ENCODE measurements at places on chromosomes 3 and 15.

GRCh38 chr3:189331002-189331418, 159.2 kb downstream of the TPRG1 start:
- DNase-seq = no peak

- DNase-seq = no peak
Observed at GRCh38 chr15:58908550-58909309, 24.7 kb downstream of the SLTM start.

DNA sequence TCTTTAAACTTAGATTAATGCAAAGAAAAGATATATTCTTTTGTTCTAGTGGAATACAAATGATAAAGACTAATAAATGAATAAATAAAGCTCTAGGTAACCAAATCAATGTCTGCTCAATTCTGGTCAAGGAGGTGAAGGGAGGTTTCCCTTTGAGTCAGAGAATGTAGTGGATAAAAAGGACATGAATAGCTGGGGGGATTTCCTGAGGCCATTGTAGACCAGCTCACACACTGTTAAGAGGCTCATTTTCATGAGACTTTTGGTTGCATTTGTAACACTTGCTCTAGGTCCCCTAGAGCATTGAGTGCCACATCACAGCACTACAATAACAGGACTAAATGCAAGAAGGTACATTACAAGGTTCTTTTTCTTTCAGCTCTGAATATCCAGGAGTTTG, 170.7 kb downstream of the TIGIT start:
- DNase-seq = no peak

DNA sequence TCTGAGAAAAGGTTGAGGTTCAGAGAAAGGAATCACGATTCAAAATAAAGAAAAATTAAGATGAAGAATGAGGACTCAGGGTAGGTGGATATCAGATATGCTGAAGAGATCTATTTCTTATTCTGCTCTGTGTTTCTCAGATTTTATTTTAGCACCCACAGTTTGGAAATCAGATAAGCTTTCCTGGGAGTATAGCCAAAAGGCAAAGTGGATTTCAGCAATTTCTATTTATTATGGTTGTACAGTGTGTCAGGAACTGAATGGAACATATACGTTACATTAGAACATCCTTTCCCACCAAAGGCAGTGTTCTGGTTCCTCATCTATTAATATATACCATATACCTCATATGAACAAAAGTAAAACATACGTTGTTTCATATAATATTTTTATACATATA, 18.9 kb downstream of the PEX5L start:
- no peak for DNase-seq

DNA sequence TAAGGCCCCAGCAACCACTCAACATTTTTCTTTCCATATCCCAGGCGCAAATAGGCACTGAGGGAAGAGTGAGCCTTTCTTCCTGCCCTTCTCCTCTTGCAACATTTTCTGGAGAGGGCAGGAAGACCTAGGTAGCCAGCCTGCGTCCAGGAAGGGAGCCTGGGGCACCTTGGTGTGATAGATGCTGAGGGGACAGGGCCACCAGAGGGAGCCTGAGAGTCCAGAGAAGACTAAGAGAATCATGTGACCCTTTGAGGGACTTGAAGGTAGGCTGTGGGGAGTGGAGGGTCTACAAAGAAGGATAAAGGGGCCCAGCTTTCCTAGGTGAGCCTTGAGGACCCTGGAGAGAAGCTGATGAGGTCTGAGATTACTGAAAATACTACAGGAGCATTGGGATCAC, 346.6 kb downstream of the CNTN6 start:
- DNase-seq = no peak

DNA sequence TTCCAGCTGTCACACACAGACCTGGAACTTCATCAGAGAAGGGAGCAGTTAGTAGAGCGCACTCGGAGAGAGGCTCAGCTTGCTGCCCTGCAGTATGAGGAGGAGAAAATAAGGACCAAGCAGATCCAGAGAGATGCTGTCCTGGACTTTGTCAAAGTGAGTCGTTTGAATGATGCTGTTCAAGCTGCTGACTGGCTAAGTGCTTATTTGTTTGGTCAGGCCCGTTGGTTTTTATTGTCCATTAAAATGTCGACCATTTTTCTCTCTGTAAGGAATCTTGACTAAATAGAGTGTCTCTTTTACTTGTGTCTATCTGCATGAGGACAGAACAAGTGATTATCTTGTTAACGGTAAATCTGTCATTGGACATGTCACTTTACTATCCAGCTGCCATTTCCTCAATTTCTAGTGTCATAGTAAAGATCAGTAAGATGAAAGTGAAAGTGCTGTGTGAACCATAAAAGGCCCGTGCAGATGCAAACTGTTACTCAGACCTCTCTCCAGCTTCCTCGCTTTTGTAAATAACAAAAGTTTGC, 56.9 kb downstream of the LRCH3 start:
- no peak for DNase-seq

- DNase-seq = no peak
Observed at GRCh38 chr3:106349191-106349881, 480.5 kb upstream of the CBLB start.

DNA sequence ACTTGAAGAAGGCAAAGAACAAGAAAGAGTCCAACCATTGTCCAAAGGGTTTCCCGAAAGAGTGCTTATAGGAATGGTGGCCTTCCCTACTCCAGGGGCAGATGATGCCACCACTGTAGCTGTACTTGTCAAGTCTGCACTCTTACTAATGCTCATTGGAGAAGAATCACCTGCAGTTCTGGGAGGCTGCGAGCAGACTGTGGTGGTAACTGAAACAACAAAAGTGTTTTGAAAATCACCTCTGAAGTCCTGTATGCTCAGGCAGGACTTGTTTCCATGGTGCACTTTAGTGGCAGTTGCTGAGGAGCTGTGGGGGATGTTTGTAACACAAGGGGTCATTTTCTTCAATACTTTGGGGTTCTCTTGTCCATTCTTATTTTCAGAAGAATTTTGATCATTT, 36.0 kb downstream of the USF3 start:
- DNase-seq = no peak

DNA sequence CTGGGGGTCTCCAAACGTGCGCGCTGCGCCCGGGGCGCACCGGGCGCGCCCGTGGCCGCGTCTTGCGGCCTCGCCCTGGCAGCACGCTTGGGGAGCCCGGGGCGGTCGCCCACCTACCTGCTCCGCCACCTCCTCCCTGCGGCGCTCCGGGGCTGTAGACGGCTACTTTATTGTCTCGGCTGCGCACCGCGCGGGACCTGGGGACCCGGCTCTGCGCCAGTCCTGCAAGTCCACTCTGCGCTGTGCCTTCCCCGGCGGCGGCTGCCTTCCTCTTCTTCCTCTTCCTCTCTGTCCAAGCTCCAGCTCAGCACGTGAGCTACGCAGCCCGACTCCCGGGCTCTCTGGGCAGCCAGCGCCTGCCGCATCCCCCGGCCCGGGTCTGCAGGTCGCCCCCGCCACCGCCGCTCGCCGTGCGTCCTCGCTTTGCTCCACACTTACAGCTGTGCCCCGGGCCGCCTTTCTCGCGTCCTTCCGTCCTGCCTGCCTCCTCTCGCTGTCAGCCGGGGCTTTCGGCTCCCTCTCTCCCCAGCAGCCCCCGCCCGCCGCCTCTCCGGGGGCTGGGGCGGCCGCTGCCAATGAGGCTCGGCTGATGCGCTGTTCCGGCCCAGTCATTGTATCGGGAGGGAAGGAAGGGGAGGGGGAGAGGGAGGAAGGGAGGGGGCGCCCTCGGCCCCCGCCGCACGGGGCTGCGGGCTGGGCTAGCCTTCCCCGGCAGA, 156.4 kb upstream of the FRMD4B start:
- DNase-seq = no peak

- no peak for DNase-seq
Observed at GRCh38 chr3:41603807-41604206, 358.1 kb downstream of the ULK4 start.

DNA sequence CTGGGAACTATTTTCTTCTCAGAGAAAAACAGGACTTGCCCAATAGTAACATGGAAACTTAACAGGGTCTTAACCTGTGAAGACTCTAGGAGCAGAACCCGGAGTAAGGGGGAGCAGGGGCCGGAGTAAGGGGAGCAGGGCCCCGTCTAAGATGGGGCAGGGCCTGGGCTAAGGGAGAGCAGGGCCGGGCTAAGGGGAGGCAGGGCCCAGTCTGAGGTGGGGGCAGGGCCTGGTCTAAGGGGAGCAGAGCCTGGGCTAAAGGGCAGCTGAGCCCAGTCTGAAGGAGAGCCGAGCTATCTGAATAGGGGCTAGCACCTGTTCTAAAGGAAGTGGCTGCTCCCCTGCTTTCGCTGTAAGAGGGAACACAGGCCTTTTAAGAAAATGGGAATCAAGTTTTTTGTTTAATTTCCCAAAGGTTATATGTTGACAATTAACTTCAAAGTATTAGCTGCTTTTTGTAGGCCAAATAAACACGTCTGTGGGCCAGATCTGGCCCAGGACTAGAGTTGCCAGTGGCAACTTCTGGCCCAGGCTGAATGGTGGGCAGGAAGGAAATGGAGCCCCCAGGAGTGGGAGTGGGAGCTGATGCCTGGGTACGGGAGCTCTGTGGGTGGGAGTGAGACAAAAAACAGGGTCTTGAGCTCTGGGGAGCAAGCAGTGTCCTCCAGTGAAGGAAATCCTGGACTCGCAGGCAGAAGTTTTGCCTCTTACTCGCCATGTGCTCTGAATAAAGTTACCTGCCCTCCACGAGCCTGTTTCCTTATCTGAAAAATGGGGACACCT, 32.5 kb downstream of the CSPG4 start:
- DNase-seq = no peak

- DNase-seq = no peak
Observed at GRCh38 chr3:54731732-54732445, 196.0 kb downstream of the LRTM1 start.

DNA sequence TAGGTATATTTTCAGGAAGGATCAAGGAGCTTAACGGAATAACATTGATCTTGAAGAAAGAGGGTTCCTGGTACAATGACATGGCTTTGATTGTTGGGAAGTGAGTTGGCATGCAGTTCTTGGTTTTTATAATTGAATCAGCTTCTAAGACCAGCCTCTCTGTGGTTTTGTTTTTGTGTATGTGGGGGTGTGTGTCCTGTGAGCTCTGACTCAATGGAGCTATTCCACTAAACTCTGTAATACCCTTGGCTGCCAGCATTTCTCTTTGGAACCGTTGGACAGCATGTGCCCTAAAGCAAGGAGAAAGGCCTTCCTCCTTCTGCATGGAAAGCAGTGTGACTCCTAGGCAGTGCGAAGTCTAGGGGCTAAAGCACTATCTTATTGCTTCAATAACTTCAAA, 124.8 kb downstream of the EDEM1 start:
- no peak for DNase-seq

- no peak for DNase-seq
Observed at GRCh38 chr15:38885001-38885400, 320.4 kb upstream of the RASGRP1 start.

- no peak for DNase-seq
Observed at GRCh38 chr3:101941318-101942040, 92.2 kb downstream of the NFKBIZ start.

- DNase-seq = no peak
Observed at GRCh38 chr3:20652231-20652986, 466.4 kb upstream of the SGO1 start.

DNA sequence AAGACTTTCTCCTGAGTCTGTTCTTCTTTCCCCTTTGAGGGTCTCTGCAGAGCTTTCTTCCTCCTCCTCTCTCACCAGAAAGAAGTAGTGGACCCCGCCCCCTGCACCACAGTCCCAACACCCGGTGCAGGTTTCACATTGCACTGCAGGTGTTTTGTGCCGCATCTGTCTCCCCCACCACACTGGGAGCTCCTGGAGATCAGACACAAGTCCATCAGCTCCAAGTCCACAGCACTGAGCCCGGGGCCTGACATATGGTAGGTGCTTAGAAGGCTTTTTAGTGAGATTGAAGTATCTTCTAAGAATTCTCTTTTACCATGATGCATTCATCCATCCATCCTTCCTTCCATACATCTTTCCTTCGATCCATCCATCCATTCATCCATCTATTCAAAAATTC, 9.8 kb downstream of the STRA6 start:
- DNase-seq = no peak

DNA sequence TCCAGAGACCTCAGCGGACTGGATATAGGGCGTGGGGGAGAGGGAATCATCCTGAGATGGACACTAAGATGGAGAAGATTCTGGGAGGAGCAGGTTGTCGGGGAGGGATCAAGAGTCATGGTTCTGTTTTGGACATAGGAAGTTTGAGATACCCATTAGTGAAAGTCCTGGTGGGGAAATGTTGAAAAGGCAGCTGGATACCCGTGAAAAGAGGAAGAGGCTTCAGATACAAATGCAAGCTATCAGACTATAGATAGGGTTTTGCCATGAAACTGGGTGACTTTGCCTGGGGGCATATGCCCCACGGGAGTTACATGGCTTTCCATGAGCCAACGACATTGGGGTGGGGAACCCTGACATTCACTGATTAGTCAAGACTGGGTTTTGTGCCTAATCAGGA, 1.1 kb upstream of the GPR62 start:
- no peak for DNase-seq

DNA sequence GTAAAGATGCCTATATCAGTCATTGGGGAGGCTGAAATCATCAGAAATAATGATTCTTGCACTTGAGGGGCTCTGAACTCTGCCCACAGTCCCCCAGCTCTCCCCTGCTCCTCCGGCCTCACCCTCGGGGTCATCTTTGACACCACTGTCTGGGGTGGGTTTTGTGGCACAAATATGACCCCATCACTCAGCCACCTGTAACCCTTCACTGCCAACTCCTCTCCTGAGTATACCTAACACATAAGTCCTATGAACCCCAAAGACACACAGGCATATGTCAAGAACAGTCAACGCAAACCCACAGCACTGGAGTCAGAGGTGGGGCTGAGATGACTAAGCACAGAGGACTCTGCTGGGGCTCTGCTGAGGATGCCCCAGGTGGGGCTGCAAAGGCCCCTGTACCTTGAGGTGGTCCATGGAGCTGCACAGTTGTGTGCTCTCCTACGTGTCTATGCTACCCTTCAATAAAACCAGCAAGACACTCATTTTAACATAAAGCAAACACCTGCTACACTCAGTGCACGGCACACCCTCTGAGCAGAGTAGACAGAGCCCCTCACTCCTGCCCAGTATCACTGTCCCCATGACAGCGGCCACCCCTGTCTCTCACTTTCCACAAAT, 29.9 kb downstream of the SLC41A3 start:
- DNase-seq = no peak

- no peak for DNase-seq
Observed at GRCh38 chr3:32136703-32137102, 30.3 kb downstream of the GPD1L start.

- DNase-seq = no peak
Observed at GRCh38 chr3:142273501-142273900, 48.1 kb upstream of the GK5 start.

DNA sequence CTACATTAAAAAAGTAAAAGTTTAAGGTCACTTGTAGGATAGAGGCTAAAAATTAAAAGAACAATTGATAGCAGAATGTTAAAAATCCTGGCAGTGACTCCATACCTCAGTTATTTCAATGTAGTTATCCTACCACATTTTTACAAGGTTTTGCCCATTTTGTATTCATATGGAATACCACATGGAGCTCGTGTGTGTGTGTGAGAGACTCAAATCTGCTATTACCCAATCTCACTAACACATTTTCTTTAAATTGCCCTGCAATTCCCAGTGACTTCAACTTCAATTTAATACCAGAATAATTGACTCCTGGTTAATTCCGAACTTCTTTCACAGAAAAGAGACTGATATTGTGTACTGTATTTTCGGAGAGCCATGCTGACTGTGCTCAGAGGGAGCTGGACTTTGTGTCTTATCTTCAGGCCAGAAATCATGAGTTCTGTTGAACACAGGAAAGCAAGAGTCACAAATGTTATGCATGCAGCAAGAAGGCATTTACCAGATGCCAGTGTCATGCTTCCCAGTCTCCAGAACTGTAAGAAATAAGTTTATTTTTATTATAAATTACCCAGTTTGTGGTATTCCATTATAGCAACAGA, 529.0 kb upstream of the NECTIN3 start:
- no peak for DNase-seq

Measured in effector memory CD4-positive, alpha-beta T cell (primary cell).